ENCODE measurements at places on chromosomes 2 and 18. TPM values are rescaled to one million over a fixed set of nuclear protein-coding genes. Genes with fewer than 3 reads are reported as not detected.

SLC5A7 gene
- not detected for total RNA-seq

CNTNAP5 gene
- total RNA-seq = not detected

CABLES1 gene
- 2.7 TPM for total RNA-seq

PXDN gene
- total RNA-seq = 102 TPM

FAM237A gene
- not detected for total RNA-seq

CYB5A gene
- total RNA-seq = 54.6 TPM

KCNE4 gene
- 12.6 TPM for total RNA-seq

GREB1 gene
- total RNA-seq = 3.0 TPM

FLACC1 gene
- 1.4 TPM for total RNA-seq

CREG2 gene
- 5.2 TPM for total RNA-seq

ARHGEF33 gene
- total RNA-seq = 1.5 TPM

AMER3 gene
- total RNA-seq = not detected

TM4SF20 gene
- not detected for total RNA-seq

EHD3 gene
- total RNA-seq = 22.1 TPM

EPAS1 gene
- total RNA-seq = 33.1 TPM

FER1L5 gene
- 1.6 TPM for total RNA-seq

CACNB4 gene
- 0.33 TPM for total RNA-seq

Data from uterine smooth muscle cell (primary cell).